ENCODE measurements at places on chromosomes 11 and 22.

GRCh38 chr11:27505781-27506180, 788 bp downstream of the LIN7C start:
- DNase-seq = no peak

DNA sequence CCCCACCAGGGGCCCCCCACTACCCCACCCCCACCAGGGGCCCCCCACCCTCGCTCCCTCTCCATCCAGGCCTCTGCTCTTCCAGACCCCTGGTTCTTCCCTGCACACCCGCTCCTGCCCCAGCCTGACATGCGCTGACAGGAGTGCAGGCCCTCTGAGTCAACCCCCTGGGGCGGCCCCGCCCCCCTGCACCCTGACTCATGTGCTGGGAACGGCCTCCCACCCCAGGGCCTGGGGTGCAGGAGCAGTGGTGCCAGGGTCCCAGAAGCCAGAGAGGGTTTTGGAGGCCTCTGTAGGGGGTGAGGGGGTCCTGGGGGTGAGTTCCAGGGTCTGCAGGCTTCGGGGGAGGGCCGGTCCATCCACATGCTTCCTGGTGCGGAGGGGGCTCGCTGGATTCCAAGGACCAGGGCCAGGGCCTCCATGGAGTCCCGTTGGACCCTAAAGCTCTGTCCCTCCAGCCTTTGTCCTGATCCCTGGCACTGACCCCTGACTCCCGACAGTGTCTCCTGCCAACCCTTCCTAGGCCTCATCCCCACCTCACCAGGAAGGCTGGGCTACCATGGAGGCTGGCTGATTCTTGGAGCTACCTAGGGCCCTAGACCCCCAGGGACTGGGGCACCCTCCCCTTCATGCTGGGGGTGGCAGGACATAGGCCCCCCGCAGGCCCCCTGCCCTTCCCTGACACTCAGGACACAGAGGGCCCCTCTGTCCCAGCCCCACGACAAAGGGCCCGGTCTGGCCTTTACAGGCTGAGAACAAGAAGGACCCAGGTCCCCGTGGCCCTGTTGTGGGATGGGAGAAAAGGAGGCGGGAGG, 583 bp upstream of the PKP3 start:
- DNase-seq = peak; percentile 97

GRCh38 chr22:20413217-20414058, 19.5 kb downstream of the ZNF74 start:
- DNase-seq = no peak

- DNase-seq = no peak
Measured at GRCh38 chr11:3934658-3935057, 79.2 kb downstream of the STIM1 start.

DNA sequence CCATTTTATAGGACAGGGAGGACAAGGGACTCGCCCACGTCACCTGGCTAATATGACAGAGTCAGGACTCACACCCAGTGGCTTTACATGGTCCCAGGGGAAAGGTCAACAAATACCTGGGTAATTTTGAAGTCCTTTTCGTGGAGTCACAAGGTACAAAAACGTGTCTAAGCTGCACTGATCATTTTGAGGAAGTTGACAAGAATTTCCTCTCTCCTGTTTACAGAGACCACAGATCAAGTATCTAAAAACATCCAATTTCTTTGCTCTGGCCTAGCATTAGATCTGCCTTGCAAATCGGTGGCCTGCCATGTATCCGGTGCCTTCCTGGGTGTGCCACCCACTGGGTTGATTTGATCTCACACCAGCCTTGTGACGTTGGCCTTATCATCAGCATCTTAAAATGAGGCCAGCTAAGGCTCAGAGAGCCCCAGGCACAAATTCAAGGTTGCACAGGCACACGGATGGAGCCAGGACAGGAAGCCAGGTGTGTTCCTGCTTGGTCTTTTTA, 17.6 kb downstream of the GDPD5 start:
- no peak for DNase-seq

All from epithelial cell of esophagus (primary cell).